ELF-1 (cell line): ENCODE measurements at places on chromosomes 16 and 17.
A peak's percentile ranks its signal among the peaks of the same experiment; 100 is the strongest.

DNA sequence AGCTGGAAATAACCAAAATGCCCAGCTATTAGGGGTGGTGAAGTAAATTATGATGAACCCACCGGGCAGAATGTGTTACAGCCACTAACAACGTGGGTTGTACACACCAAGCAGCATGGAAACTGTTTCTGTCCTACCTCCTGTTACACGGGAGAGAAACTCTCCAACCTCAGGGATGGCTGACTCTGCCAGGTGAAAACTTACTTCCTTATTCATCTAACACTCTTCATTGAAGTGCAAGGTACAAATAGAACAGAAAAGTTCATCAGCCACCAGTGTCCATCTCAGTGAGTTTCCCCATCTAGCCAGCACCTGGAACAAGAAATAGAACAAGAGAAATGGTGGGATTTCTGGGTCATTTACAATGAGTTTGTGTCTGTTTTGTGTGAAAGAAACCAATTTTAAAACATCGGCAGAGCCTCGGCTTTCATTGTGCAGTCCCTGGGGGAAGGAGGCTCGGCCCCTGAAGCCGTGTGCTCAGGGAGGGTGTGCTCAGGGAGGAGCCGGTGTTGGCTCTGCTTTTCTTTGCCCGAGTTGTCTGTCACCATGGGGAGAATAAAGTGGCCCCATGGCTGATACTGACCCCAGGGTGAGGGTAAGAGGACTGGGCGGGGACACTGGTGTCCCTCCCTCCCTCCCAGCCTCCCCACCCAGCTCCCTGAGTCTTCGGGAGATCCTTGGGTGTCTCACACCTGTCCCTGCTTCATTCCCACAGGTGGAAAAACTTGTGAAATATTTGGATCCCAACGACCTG is 39.8 kb downstream of the RAB11FIP4 start:
- DNase-seq = peak; percentile 39

DNA sequence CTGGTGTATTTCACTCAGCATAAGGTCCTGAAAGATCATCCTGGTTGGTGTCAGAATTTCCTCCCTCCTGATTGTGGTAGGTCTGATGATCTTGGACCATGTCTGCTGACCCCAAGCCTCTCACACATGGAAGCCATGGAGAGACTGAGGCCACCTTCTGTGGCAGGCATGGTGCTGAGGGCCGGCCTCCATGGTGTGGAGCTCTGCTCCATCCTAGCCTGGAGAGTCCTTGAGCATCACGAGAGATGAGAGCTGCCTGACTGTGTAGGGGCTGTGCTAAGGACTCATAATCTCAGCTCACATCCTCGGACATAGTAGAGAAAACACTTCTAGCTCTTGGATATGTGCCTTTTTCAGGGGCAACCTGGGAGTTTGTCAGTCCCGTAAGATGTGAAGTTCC is 40.6 kb downstream of the MPRIP start:
- no peak for DNase-seq

DNA sequence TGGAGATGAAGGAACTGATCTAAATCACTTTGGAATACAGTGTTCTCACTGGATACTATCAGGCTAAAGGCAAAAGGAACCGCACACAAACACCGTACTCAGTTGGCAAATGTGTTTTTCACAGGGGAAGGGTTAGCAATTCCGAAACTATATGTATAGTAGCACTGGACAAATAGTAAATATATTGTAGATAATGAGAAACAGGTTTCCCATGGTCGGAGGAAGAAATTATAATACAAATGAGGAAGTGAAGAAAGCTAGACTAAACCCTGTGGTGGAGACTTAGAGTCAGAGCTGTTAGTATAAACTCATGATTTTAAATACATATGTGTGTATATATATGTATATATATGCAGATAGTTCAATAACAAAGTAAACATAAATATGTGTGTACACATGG is 414.1 kb upstream of the SALL1 start:
- no peak for DNase-seq

DNA sequence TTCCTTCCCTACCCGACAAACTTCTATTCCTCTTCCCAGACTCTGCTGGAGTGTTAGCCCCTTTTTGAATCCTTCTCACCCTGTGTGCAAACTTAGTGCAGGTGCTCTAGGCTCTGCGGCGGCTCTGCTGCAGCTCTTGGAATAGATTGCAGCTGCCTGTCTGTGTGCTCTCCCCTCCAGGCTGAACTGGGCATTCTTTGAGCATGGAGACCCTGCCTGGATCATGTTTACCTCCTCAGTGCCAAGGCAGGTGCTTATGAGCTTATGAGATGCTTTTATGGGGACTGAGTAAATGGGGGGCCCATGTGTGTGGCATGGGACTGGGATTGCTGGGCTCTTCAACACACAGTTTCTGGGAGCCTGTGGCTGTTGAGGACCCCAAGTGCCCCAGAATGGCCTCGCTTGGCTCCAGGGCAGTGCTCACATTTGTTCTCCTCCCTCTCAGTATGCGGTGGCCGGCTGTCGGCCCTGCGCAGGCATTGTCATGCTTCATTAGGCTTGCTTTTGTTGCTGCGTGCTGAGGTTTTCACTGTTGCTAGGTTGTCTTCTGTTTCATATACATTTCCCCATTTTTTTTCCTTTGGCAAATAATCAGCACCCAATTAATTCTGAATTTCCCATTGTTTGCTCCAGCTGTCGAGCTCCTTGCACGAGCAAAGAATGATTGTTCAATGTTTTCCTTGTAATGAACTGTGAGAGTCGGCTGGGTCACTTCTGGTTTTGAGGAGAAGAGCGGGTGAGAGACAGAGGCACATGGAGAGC is 185.5 kb upstream of the NLRP1 start:
- DNase-seq = peak; percentile 70

DNA sequence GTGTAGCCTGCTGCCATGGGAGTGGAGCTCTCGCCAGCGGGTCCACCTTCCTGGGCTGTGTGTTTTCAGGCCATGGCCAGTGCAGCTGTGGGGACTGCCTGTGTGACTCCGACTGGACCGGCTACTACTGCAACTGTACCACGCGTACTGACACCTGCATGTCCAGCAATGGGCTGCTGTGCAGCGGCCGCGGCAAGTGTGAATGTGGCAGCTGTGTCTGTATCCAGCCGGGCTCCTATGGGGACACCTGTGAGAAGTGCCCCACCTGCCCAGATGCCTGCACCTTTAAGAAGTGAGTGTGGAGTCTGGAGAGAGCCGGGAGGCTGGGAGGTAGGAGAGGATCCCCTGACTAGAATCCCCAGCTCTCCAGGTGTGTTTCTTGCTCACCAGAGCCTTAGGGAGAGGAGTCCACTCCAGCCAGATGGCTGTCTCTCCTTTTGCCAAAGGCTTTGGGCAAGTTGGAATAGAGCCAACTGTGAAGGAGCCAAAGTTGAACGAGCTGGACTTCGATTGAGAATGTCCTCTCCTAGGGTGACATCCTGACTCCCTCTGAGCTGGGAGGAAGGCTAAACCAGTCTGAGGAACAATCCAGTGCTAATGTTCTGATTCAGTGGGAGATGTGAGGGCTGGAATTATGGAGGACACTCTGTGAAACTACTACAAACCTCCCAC is 24.4 kb upstream of the EFCAB13 start:
- DNase-seq = no peak

GRCh38 chr17:81456091-81456490 is 56.5 kb downstream of the ACTG1 start:
- DNase-seq = no peak

GRCh38 chr17:43409131-43409530 is 10.3 kb downstream of the ARL4D start:
- DNase-seq = no peak

GRCh38 chr17:381516-381915 is 28.9 kb upstream of the RPH3AL start:
- no peak for DNase-seq

- DNase-seq = no peak
Observed at GRCh38 chr17:29573558-29573869, 5.0 kb downstream of the TP53I13 start.

DNA sequence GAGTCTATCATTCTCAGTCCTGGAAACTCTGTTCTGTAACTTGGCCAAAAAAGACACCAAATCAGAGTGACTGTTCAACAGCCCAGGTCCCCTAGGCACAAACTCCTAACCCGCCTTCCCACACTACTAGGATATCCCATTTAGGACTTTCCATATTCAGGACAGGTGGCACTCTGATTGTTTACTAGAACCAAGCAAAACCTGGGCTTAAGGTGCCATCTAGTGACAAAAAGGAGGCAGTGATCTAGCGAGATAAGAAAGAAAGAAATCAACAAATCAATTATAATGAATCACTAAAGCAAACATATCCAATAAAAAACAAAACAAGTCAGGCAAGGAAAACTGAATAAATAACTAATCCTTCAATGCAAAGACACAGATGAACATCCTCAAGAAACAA is 203.9 kb downstream of the CEP112 start:
- peak; percentile 53 for DNase-seq

DNA sequence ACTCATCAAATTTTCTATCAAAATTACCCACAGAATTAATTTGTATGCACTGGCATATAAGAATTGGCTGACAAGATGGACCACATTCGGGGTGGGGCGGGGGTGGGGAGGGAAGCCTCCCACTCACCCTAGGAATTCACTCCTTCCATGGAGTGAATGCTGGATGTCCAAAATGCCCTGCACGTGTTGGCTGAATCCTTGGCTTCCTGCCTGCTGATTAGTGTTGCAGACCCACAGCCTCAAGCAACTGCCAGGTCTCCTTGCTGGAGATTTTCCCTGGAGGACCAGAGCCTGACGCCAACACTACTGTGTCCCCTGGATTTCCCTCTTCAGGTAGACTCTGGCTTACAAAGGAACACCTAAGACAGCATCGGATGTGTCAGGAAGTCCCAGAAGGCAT is 575.7 kb upstream of the CDH11 start:
- no peak for DNase-seq
